Stimulated activated CD8-positive, alpha-beta memory T cell treated with anti-CD3 and anti-CD28 coated beads, Interleukin-2, amount 100 ng/mL, for 1 hour (primary cell): ENCODE measurements at places on chromosomes 4 and X.

GRCh38 chr4:170083541-170083940 lies 6.2 kb downstream of the AADAT start:
- DNase-seq = no peak

GRCh38 chr4:14865804-14866203 lies 136.5 kb upstream of the CPEB2 start:
- DNase-seq = no peak

DNA sequence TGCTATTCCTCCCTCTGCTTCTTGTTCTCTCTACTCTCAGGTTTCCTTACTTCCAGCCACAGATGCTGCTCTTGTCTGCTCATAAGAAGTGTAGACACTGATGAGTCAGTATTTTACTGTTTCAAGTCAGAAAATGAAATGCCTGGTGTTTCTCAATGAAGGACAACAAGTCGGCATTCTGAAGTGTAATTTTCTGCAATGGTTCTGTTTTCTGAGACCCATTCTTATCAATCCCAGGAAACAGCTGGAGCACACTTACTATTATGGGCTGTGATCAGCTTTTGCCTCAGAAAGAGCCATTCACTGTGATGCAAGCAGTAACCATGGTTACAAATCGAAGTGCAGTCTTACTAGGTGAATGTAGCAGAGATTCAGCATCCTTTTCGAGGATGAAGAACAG lies 42.0 kb downstream of the SLC4A4 start:
- no peak for DNase-seq

DNA sequence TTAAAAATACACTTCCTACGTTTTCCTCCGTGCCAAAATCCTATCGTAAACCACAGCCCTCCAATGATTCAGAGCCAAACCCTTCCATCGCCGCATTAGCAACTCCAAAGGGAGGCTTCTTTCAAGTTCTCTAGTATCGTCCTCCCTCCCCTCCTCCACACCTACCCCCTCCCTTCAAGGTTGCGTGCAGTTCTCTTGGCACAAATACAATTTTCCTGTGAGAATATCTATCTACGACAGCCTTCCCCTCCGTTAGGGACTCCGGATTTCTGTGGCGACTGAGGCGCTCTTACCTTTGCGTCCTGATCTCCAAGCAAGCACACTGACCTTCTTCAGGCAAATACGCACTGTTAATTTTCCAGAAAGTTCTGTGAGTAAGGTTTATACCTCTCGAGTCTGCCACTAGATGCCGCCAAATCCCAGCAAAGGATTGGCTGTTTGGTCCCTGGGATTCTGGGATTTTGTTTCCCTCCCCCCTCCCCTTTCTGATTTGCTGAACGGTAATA lies 1.2 kb upstream of the MORF4L2 start:
- peak; percentile 9 for DNase-seq

GRCh38 chr4:121462660-121463261 lies 81.9 kb upstream of the QRFPR start:
- no peak for DNase-seq

- DNase-seq = no peak
These were observed 427 bp downstream of the LAMTOR3 start for GRCh38 chr4:99893839-99894160.

DNA sequence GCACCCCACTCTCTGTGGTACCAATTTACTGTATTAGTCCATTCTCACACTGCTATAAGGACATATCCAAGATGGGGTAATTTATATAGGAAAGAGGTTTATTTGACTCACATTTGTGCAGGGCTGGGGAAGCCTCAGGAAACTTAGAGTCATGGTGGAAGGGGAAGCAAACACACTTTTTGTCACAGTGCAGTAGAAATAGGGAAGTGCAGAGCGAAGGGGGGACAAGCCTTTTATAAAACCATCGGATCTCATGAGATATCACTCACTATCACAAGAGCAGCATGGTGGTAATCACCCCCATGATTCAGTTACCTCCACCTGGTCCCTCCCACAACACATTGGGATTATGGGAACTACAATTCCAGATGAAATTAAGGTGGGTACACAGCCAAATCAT lies 766.9 kb upstream of the PCDH10 start:
- DNase-seq = no peak

- DNase-seq = no peak
These were observed 21.1 kb downstream of the NOP14 start for GRCh38 chr4:2942037-2942531.

DNA sequence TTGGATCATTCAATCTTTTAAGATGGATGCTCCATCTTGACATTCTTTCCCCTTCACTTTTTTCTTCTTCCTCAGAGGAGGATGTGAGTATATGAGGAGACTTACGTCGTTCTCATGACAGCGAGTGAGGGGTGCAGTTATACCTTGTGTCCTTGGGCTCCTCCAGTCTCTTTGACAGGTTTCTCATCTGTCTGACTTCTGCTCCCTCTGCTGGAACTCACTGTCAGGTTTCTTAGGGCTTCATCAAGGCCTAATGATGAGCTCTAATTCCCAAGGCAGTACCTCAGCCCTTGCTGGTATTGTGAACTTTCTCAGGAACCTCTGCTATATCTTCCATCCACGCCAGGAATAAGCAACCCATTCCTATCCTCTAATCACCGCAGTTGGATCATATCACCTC lies 237.8 kb upstream of the ADGRL3 start:
- no peak for DNase-seq

DNA sequence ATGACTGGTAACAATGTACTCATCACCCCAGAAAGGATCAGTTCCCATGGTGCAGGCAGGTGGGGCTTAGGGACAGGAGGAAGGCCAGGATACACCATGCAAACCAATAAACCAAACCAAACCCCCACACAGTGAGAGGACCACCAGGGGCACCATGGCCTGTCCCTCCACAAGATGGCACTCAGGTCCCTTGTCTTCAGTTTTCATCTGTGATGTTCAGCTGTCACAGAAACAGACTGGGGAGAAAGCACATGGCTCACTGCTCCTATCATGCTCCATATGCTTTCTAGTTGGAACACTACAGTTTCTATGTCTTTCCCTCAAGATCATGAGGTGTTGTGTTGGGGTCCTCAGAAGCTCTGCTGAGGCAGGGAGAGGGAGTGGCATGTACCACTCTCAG lies 10.1 kb downstream of the HS3ST1 start:
- DNase-seq = no peak

GRCh38 chr4:73434311-73434710 lies 1.7 kb upstream of the AFP start:
- DNase-seq = no peak

DNA sequence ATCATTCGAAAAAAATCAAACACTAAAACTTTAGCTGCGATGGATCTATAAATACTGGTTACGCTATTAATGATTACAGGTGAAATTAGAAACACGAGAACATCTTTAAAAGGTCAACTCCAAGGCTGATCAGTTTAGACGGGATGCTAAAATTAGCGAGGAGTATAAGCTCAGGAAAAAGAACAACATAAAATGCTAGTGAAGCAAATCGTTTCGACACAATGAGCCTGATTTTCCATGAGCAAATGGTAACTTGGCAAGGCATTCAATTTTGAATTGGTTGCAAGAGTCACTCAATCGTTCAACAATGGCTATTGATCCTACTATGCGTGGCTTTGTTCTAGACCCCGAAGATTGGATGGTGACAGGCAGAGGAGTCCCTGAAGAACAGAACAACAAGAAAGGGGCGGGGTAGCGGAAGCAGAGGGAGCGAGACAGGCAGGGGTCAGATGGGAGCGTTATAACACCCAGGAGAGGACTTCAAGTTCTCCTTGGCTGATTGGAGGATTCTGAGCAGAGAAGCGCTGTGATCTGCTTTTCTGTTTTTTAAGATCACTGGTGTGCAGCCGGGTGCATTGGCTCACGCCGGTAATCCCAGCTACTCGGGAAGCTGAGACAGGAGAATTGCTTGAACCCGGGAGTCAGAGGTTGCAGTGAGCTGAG lies 146.5 kb downstream of the RBM47 start:
- DNase-seq = no peak

DNA sequence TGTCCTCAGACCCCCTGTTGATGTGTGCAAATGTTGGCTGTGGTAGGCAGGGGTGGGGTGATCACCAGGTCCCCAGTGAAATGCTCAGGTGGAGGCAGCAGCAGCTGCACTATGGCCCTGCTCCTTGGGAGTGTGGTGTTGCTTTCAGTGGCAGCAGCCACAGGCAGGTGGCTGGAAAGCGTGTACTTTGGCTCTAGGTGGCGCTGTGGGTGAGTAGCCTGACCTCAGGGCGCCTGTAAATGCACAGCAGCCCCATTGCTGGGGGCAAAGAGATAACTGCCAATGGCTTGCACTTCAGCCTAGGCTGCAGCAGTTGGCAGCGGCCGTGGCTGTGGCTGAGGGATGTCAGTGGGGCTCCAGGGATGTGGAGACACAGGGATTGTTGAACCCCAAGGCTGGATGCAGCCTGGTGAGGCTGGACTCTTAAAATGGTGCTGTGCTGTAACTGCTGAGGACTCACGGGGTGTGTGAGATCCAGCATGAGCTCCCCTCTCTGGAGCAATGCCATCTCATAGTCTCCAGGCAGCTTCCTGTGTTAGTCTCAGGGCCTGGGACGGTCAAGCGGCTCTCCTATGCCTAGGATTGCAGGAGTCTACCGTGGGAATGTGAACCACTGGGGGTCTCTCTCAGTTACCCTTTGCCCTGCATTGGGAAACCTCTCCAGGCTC lies 421.7 kb upstream of the HTR2C start:
- DNase-seq = no peak

GRCh38 chr4:15352524-15352923 lies 75.3 kb upstream of the C1QTNF7 start:
- DNase-seq = no peak

DNA sequence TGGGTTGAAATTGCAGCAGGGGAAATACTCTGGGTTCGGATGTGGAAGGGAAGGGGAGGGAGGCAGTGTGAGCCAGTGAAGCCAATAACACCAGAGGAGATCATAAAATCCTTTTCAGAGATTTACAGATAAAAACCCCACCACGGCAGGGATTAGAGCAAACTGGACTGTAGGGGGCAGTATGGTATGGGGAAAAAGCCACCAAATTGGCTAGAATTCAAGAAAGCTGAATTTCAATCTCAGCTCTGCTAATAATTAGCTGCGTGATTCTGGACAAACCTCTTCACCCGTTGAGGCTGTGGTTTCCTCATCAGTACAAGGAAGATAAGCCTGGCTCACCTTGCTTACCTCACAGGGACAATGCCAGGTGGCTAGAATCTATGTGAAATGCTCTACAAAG lies 108.1 kb downstream of the ATG4A start:
- DNase-seq = no peak

DNA sequence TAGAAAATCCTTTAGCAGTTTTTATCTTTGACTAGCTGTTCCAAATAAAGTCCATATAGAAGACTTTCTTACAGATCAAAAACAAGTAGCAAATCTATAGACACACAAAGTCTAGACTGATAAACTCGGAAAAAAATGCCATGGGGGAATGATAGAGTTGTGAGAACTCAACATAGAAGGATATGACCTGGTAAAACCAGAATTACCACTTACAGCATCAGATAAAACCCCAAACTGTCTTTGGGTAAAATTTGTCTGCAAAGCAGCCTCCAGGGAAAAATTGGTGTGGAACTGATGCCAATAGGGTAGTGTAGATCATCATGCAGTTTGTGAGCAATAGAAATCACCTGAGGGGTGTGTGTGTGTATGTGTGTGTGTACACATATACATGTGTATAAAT lies 579.1 kb downstream of the SPOCK3 start:
- DNase-seq = no peak

- DNase-seq = no peak
These were observed 13.5 kb upstream of the FGG start for GRCh38 chr4:154625971-154626370.

- DNase-seq = no peak
These were observed 165.3 kb upstream of the FTHL17 start for GRCh38 chrX:31237189-31237588.

GRCh38 chr4:173448608-173449379 lies 49.9 kb upstream of the SCRG1 start:
- no peak for DNase-seq
